ENCODE measurements at places on chromosomes 5 and 9.

DNA sequence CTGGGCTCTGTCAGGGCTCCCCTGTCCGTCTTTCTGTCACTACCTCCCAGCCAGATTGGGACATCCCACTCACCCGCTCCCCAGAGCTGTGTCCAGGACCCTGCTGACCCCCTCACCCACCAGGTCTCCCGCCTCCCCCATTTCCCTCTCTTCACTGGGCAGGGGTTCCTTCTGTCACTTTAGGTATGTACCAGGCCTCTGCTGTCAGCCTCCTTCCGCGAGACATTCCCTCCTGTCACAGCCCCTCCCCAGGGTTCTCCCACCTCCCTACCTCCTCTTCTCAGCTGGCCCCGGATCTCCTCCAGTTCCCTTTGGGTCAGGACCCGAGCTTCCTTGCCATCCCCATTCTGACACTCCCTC, 488 bp downstream of the POLR1E start:
- DNase-seq: no peak

DNA sequence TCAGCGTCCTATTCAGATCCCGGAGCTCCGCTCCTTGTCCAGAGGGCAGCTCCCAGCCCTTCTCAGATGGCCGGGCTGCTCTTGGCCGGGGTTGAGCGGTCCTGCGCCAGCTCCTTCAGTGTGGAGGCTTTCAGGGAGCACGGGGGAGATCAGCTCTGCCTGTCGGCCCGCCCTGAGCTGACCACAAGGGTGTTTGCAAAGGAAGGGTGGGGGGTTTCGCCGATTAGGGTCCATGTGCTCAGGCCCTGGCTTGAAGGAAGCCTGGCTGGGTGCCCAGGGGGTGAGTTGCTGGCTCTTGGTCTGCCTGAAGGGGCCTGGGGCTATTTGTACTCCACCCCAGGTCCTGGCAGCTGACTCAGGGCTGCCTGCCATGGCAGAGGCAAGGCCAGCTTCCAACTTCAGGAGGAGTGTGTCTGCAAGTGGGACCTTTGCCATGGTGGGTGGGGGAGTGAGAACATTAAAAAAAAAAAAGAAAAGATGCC, 250.1 kb upstream of the KLF4 start:
- no peak for DNase-seq

GRCh38 chr5:112978836-112979235, 2.2 kb downstream of the DCP2 start:
- peak; percentile 38 for DNase-seq

DNA sequence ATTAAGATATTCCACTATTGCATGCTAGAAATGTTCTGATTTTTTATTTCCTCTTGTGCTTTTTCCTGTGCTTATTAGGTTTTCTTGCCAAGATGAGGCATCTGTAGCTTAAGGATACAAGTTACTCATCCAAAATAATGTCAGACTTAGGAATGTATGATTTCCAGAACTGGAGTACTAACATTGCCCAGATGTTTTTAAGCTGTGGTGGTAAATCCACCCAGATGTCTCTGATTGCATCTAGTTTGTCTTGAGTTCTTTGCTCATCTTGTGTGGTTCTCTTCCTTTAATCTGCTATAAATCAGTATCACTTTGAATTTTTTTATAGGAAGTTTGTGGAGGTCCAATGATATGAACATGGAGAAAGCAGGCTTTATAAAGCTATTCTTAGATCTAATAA, 337.5 kb upstream of the ZNF608 start:
- no peak for DNase-seq

- DNase-seq: no peak
These were observed 19.0 kb downstream of the SPDL1 start for GRCh38 chr5:169602535-169602934.

Data from hematopoietic multipotent progenitor cell treated with erythropoietin and hydrocortisone succinate and interleukin-3 and kit ligand, for 17 days (in vitro differentiated cells).